Subcutaneous preadipocyte (primary cell): ENCODE measurements at places on chromosomes 5 and 9. TPM values are rescaled to one million over a fixed set of nuclear protein-coding genes. Genes with fewer than 3 reads are reported as not detected.

LCN9 gene
- not detected in 2 replicates for total RNA-seq

ZBTB43 gene
- total RNA-seq = 8.8 and 71.7 TPM in 2 replicates

CDC23 gene
- 21.7 and 28.3 TPM in 2 replicates for total RNA-seq

SPATA24 gene
- 4.5 and 6.2 TPM in 2 replicates for total RNA-seq

CNTLN gene
- 12.5 and 17.4 TPM in 2 replicates for total RNA-seq

DOCK8 gene
- total RNA-seq = under 0.01 and 0.59 TPM in 2 replicates

ACOT12 gene
- total RNA-seq = not detected in 2 replicates

LCN10 gene
- total RNA-seq = under 0.01 TPM in 1 of 2 replicates, not detected in the other

ZNF79 gene
- total RNA-seq = 6.6 and 9.4 TPM in 2 replicates

ORM2 gene
- not detected in 2 replicates for total RNA-seq

ADRB2 gene
- total RNA-seq = under 0.01 and 1.2 TPM in 2 replicates

SLC6A7 gene
- not detected in 2 replicates for total RNA-seq

SLC12A7 gene
- total RNA-seq = 7.0 and 11.8 TPM in 2 replicates

CATSPER3 gene
- total RNA-seq = under 0.01 TPM in 1 of 2 replicates, not detected in the other

ADAMTSL1 gene
- 134 and 166 TPM in 2 replicates for total RNA-seq

CEP78 gene
- 14.3 and 22.5 TPM in 2 replicates for total RNA-seq

OR2K2 gene
- not detected in 2 replicates for total RNA-seq

ADAMTS13 gene
- 0.73 and 1.2 TPM in 2 replicates for total RNA-seq

MOB3B gene
- under 0.01 TPM in 2 replicates for total RNA-seq

ZNF484 gene
- 9.4 and 10.7 TPM in 2 replicates for total RNA-seq

TRIP13 gene
- 29.8 and 51.0 TPM in 2 replicates for total RNA-seq

LURAP1L gene
- 28.9 and 34.9 TPM in 2 replicates for total RNA-seq

LEAP2 gene
- 0.37 and 0.59 TPM in 2 replicates for total RNA-seq

CCDC107 gene
- 9.6 and 13.6 TPM in 2 replicates for total RNA-seq

TCERG1 gene
- total RNA-seq = 57.3 and 88.6 TPM in 2 replicates

GPR151 gene
- total RNA-seq = not detected in 2 replicates

PTGS1 gene
- 39.9 and 83.0 TPM in 2 replicates for total RNA-seq

DYNC2I2 gene
- 62.1 and 83.9 TPM in 2 replicates for total RNA-seq

SHOC1 gene
- total RNA-seq = not detected in 2 replicates

PCDHB3 gene
- 0.20 and 0.73 TPM in 2 replicates for total RNA-seq

SPINK7 gene
- not detected in 2 replicates for total RNA-seq
